ENCODE measurements at places on chromosomes 12 and 14.

GRCh38 chr14:24774187-24774915 is 140.4 kb upstream of the GZMB start:
- no peak for DNase-seq

DNA sequence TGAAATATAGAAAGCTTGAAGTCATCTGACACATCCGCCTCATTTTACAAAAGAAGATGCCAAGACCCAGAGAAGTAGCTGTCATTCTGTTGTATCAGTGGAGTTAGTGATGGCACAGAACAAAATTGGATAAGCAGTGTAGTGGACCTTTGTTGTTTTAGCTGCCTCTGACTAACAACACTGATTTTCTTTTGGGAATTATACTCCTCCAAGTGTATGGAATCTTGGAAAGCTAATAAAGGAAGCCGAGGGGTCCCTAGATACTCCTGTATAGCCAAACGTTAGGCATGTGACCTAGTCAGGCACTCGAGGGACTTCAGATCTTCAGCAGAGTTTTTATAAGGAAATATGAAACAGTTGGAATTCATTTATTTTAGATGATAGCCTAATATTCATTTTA is 94.5 kb downstream of the OTOGL start:
- DNase-seq = no peak

DNA sequence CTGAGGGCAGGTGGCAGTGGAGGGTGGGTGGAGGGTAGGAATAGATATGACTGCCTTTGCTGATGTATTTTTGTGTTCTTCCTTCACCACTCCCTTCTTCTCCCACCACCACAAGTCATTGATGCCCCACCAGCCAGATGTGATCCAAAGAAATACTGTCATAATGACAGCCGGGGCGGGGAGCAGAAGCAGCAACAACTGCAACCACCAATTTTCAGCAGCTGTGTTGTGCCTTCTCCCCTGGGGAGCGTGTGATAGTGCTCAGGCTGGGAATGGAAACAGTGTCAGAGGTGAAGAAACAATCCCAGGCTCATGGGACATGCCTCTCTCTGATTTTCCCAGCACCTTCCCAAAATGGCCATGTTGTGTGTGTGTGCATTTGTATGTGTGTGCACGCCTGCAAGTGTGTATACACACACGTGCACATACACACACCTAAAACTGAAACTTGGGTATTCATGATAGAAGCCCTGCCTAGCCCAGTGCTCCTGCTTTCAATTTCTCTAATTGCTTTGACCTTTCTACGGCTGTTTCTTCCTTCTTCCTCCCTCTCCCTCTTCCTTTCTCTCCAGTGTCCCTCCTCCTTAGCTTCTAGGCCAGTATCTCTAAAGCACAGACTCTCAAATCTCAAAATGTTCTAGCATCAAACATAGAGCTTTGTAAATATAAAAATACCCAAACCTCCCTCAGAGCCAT is 299.2 kb upstream of the FKBP4 start:
- no peak for DNase-seq

DNA sequence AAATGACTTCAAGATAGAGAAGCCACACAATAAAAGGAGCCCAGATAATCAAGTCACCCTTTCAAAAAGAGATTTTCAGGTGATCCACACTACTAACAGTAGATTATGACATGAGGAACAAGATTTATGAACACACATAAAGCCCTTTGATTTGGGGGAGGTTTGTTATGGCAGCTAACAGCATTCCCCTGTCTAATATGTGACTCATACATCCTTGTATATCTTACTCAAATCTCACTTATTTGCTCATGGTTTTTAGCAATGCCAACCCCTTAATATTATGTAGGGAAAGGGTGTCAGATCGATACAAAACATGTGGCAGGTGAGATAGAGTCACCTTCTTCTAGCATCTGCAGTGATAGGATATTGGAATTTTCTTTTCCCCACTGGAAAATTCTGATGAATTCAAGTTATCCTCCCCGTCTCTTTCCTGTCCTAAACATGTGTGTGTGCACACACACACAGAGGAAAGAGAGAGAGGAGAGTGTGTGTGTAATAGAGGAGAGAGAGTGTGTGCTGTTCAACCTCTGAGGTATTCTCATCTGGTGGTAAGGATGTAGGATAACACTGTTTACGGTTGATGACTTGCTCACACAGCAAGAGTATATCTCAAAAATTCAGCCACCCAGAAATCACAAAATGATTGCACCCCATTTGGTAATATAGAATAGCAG is 319.9 kb downstream of the KCNC2 start:
- no peak for DNase-seq

GRCh38 chr12:64088431-64089349 is 133.4 kb downstream of the KICS2 start:
- DNase-seq = peak; percentile 45

Data from NCI-H510A (cell line).